ENCODE measurements at places on chromosomes 5 and 9.

DNA sequence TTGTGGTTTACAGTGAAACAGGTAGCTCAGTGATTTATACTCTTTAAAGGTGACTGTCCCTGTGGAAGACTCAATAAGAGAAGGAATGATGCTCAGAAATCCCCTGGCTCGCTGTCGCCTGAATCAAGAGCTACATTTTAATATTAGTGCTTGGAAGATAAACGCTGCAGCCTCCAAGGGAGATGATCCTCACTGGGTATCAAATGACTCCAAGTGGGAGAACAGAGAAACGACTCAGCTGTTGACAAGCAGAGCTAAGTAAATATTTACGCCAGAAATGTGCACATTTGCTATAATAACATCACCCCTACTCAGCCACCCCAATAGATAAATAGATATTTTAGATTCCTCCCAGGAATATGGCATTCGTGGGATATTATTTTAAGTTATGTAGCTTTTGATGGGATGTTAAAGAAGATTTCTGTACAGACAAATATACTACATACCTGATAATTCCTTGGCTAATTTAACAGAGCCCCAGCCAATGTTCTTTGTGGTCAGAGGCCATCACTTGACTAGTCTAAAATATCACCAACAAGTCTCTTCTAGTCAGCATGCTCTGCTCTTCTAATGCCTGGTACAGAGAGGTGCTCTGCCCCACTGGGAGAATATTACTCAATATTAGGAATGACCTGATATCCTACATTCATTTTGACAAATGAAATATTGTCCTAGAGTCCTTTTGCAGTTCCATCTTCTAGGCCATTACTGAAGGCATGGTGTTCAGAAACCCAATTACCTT, 18.3 kb upstream of the CCDC192 start:
- DNase-seq, result no peak

- no peak for DNase-seq
Measured at GRCh38 chr9:79902825-79903600, 331.2 kb downstream of the TLE4 start.

GRCh38 chr5:10457682-10458574, 16.2 kb downstream of the ROPN1L start:
- no peak for DNase-seq

- DNase-seq, result no peak
Measured at GRCh38 chr5:128225245-128226030, 141.9 kb downstream of the SLC12A2 start.

GRCh38 chr5:95044096-95044495, 240.8 kb downstream of the MCTP1 start:
- DNase-seq, result no peak

DNA sequence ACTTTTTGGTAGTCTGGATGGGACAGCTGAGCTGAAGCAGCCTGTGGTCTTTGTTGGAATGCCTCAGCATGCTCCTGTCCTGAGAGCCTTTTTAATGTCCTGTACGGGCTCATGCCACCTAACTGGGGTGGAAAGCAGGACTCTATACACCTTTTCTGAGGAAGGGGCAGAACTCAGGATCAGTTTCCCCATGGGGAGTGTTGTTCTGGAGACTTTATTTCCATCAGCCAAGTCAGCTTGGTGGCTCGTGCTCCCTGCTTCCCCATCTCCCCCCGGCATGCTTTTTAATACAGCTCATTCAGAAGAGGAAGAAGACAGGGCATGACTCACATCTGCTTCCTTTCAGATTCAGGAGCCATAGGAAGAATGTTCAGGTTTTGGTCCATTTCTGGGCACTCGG, 5.1 kb upstream of the SEPTIN8 start:
- DNase-seq, result no peak

DNA sequence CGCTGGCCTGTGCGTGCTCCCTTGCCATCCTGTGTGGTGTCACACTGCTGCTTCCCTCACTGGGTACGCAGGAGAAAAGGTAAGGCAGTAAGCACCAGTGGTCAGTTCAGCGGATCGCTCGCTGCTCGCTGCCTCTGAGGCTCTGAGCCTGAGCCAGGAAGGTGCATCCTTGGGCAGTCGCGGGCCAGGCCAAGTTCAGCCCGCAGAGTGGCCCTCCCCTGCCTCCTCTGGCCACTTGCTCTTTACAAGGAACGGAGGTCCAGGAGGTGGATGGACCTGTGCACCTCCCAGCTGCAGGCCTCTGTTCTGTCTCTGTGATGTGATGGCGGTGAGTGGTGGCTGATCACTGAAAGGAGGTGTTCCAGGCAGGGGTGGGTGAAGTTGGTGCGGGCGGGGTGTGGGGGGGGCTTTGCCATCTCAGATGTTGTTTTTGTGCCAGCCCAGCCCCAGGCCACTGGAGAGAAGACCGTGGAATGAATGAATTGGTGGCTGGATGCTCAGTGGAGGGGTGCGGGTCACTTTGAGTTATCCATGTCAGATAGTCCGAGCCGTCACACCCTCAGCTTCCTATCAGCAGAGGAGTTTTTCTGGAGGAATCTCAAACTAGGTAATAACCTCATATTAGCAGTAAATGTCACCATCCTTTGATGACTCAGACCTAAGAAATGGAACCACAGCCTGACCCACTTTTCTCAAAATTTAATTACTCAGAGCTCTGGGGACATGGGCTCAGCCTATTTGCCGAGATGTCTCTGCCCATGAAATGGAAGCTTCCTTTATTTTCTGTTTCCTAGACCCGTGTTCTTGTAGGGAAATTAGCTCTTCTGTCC, 7.3 kb downstream of the COL5A1 start:
- no peak for DNase-seq

GRCh38 chr5:133932441-133933168, 35.8 kb downstream of the C5orf15 start:
- DNase-seq, result no peak

DNA sequence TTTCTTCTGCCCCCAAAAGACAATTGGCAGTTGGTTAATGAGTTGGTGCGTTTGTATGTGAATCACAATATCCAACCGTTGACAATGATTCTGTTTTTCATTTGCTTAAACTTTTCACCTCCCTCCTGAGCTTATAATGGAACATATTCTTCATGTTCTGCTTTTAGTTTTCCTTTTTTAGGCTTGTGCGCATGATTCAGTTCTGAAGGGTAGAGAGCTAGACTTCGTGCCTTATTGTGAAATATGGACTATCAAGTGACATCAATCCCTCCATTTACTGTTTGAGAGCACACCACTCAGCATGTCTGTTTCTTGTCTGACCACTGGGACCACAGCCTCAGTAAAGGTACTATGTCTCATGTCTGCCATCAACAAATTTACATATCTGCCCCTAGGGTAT, 30.5 kb upstream of the LPAR1 start:
- DNase-seq, result no peak

GRCh38 chr9:115202181-115202580, 84.2 kb upstream of the TNC start:
- no peak for DNase-seq

Data from naive thymus-derived CD8-positive, alpha-beta T cell (primary cell).